Fibroblast of lung (primary cell): ENCODE measurements at places on chromosomes 12 and 14. TPM values are rescaled to one million over a fixed set of nuclear protein-coding genes. Genes with fewer than 3 reads are reported as not detected.

- DNase-seq, result no peak
These were observed 7.5 kb downstream of the RNF212B start for GRCh38 chr14:23245282-23245681.

Gene NPFF
- total RNA-seq, result not detected in 2 replicates

GRCh38 chr12:82515652-82516051, 157.3 kb downstream of the METTL25 start:
- no peak for DNase-seq

DNA sequence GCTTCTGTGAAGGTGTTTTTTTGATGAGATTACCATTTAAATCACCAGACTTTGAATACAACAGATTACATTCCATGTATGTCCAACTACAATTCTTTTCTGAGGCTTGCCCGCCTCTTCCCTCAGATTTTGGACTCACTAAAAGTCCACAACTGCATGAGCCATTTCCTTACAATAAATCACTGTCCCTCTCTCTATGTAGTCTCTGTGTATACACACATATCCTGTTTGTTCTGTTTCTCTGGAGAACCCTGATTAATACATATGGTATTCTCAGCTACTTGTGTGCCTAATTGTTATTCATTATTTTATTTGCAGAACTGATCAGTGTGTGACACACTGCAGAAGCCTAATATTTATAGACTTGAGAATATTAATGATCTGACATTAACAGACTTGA, 2.4 kb upstream of the MIPOL1 start:
- peak; percentile 74 for DNase-seq

GRCh38 chr12:113591480-113591974, 119.9 kb upstream of the LHX5 start:
- no peak for DNase-seq

DNA sequence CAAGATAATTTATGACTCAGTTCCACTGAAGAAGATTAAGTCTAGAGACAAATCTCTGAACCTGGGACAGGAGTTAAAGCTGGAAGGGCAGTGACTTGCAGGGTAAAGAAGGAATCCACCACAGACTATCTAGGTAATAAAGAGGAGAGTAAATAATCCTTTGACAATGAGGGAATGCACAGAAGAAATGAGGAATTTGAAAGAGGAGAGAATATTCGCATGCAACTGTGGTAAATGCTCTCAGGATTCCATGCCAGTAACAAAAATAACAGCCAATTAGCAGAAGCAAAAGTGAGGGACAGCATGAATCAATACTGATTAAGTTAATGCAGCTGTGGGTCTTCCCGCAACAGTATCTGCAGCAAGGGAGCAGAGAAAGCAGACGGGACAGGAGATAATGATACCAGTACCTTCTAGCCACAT, 77.0 kb downstream of the KITLG start:
- DNase-seq, result no peak

GRCh38 chr12:55067701-55068100, 47.9 kb downstream of the NEUROD4 start:
- DNase-seq, result no peak

Gene AQP6
- total RNA-seq, result under 0.01 and 0.17 TPM in 2 replicates

Gene PLA2G1B
- 0.51 TPM in 1 of 2 replicates, not detected in the other for total RNA-seq

- DNase-seq, result no peak
These were observed 57.4 kb downstream of the SLC15A5 start for GRCh38 chr12:16220120-16220519.

DNA sequence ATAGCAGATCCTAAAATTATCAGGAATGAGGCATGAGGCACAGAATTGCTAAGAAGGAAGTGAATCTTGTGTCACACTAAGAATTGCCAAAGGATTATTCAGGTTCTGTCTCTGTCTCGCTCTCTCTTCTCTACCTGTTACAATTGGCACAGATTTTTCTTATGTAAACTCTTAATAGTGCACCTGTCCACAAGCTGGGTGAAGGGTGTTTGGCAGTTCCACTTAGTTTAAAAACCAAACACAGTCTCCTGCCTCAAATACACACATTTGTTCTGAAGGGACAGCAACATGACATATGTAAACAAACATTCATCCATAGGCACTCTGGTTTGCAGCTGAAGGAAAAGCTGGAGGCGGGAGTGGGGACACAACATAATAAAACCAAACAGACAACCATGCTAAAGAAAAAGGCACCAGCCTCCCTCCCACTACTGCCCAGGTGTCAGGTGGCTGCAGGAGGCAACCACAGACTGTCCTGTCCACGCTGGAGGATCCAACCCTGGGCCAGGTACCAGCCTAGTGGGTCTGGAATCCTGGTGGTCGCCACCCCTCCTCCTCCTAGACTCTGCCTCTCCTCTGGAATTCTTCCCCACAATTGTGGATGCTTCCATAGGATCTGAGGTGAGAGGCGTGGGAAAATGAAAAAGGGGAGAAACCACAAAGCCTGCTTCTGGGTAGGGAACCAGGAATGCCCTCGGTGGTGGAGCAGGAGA, 81.2 kb downstream of the TMEM260 start:
- no peak for DNase-seq

Gene SSTR1
- 1.8 and 3.0 TPM in 2 replicates for total RNA-seq

GRCh38 chr12:129570796-129571400, 332.9 kb downstream of the TMEM132D start:
- DNase-seq, result no peak

DNA sequence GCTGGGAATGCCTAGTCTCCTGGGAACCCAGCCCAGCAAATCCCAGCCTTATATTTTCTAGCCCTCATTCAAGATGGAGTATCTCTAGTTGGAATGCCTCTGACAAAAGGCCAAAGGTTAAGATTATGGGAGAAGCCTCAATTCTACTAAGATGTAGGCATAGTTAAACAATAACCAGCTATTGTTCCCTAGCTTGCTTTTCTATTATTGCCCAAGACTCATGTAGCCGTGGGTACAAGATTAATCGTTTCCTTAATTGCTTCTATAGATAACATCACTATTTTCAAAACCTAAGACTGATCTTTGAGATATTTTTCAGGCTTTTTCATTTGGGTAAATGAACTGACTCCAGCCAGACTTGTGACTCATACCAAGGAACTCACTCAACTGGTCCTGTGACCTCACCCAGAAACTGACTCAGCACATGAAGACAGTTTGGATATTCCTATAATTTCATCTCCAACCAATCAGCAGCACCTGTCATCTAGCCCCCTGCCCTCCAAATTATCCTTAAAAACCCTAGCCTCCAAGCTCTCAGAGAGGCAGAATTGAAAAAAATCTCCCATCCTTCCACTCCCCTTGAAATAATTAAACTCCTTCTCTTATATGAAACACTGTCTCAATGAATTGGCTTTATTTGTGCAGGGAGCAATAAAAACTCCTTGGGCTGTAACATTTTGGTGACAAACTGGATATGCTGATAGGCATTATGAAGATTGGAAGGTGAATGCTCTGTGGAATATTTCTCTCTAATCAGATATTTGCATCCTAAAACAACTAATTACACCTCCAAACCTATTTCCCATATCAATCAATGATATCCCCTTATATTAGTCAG, 589.0 kb downstream of the C12orf50 start:
- peak; percentile 97 for DNase-seq

DNA sequence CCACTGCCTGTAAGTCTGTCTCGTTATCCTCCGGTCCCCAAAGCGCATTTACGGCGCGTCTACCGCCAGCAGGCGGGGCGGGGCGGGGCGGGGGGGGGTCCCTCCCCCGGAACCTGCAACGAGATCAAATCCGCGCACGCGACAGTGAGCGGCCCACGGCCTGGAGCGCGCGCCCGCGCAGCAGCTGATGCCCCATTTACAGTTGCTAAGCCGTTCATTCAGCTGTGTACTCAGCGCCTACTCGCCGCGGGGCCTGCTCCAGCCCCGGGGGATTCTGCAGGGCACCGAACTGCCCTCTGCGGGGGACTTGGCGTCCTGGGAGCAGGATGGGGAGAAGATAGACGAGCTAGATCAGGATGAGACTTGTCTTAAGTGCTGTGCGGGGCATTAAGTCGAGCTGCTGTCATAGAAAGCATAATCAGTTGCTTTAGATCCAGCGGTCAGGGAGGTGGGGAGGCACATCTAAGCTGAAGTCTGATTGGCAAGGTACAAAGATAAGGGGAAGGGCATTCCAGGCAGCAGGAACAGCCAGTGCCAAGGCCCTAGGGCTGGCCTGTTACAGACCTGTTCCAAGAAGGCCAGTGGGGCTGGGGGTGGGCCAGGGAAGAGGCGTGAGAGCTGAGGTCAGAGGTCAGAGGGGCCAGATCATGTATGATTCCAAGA, 1.4 kb upstream of the CCDC85C start:
- DNase-seq, result no peak

Gene RASSF3
- 37.7 and 40.3 TPM in 2 replicates for total RNA-seq

DNA sequence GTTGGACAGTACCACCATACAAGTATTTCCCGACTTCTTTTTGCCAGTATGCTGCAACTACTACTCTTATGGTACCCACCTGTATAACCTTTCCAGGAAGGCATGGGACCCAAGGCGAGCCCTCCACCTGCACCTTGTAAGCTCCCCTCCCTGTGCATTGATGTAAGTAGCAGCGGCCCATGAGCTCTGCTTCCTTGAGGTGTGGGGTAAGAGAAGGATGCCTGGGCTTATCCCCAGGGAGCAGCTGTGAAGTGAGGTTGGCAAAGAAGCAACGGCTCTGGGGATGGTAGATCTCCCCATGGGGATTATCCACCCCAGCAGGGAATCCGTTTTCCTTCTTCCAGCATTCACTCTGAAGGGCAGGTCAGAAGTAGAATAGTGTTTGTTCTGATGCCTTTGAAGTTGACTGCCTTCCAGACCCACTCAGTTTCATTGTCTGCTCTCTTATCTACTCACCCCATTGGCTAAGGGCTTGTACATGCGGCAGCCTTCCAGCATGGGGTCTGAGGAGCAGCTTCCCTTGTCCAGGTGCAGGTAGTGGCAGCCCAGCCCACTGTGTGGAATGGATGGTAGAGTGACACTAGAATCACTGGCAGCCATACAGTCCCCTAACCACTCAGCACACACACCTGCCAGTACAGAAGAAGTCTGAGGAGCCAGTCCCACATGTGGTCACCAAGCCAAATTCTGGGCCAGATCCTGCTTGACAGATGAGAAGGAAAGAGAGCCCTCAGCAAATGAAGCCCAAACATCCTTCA, 3.4 kb downstream of the CIROP start:
- no peak for DNase-seq

Gene LIN7A
- total RNA-seq, result 9.5 and 22.8 TPM in 2 replicates

DNA sequence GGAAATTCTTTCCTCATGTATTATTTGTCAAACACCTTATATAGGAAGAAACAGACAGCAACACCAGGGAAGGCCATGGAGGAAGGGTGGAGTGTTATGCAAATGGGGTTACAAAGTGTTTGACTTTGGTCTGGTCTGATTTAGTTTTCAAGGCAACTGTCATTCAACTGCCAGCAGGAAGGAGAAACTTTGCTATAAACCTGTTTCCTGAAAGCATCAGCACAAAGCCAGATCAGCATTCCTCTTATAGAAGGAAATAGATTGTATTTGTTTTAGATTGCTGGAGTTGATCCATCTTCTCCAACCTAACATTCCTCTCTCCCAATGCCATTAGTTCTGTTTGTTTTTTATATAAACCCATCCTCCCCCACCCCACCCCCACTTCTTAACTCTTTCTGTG, 65.7 kb downstream of the STAB2 start:
- DNase-seq, result no peak

GRCh38 chr14:51472881-51473280, 178.8 kb upstream of the FRMD6 start:
- peak; percentile 15 for DNase-seq

GRCh38 chr12:94460616-94460959, 921 bp upstream of the CEP83 start:
- no peak for DNase-seq

- no peak for DNase-seq
These were observed 720.9 kb downstream of the FSCB start for GRCh38 chr14:43786066-43786762.

GRCh38 chr12:39805651-39806050, 186.0 kb upstream of the ABCD2 start:
- DNase-seq, result no peak

Gene EIF2S1
- total RNA-seq, result 152 and 180 TPM in 2 replicates

Gene GNB3
- 1.3 and 1.7 TPM in 2 replicates for total RNA-seq

DNA sequence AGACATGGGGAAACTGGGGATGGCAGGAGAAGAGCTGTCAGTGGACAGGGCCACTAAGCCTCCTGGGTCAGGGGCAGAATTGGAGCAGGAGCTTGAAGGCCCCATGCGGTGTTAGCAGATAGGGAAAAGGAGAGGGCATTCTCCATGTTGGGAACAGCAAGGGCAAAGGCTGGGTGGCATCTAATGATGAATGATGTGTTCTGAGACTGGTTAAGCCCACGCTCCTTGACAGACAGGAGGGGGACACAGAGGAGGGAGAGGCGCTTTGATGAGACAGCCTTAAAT, 63.0 kb downstream of the CLMN start:
- DNase-seq, result no peak

DNA sequence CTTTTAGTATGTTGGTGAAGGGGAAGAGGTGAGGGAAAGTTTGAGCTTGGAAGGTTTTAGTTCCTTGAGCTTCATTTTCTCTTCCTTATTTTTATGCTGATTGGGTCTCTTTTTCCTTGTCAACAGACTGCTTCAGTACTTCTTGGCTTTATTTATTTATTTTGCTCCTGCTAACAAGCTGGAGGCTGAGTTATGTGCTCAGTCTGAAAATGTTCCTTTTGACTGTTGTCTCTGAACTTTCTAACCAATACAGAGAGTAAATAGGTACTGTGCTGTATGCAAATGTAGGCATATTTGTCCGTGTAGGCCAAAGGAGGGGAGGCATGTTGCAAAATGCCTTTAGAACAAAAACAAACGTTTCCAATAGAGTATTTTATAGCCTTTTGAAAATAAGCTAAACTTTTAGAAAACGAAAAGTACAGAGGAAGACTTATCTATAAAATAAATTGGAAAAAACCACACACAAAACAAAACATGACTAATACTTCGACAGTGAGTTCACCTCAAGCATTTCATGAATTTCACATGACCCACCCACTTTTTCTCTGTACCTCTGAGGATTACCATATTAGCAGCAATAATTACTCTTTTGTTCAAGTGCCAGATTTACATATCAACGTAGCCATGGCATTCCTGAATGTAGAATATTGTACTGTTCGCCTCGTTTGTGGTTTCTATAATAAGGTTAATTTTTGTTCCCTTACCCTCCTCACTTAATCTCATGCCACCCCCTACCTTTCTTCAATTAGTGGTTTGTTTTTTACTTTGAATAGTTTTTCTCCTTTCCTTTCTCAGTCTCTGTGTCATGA, 4.7 kb upstream of the CREBL2 start:
- DNase-seq, result peak; percentile 92

DNA sequence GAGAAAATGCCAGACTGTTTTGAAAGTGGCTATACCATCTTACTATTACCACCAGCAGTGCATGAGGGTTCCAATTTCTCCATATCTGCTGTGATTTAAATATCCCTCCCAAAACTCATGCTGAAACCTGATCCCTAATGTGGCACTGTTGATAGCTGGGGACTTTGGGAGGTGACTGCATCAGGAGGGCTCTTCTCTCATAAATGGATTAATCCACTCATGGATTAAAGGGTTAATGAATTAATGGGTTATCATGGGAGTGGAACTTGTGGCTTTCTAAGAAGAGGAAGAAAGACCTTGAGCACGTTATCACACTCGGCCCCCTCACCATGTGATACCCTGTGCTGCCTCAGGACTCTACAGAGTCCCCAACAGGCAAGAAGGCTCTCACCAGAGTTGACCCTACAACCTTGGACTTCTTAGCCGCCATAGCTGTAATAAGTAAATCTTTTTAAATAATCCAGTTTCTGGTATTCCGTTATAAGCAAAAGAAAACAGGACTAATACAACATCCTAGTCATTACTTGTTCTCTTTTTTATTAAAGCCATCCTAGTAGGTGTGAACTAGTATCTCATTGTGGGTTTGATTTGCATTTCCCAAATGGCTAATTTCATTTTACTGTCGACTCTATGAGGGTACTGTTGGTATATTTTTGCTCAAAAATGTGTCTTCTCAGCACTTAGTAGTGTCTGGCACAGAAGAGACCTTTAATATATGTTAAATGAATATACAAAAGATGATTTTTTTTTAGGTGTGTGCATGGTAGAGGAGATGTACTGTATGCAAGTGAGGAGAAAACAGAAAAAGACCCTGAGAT, 14.3 kb downstream of the PPP1R12A start:
- DNase-seq, result no peak
